Cardiac ventricle fibroblast (primary cell): ENCODE measurements at places on chromosomes 6 and 20. TPM values are rescaled to one million over a fixed set of nuclear protein-coding genes. Genes with fewer than 3 reads are reported as not detected.

SRC gene
- 21.2 and 26.0 TPM in 2 replicates for total RNA-seq

C6orf15 gene
- total RNA-seq: 0.49 TPM in 1 of 2 replicates, not detected in the other

SLC22A23 gene
- total RNA-seq: 11.0 and 11.8 TPM in 2 replicates

KIF25 gene
- total RNA-seq: not detected in 2 replicates

WFDC10B gene
- not detected in 2 replicates for total RNA-seq

C20orf144 gene
- not detected in 2 replicates for total RNA-seq

PRPH2 gene
- total RNA-seq: 0.12 and 0.24 TPM in 2 replicates

TGM2 gene
- 15.2 and 16.8 TPM in 2 replicates for total RNA-seq

DEK gene
- total RNA-seq: 31.3 and 53.6 TPM in 2 replicates

STK4 gene
- total RNA-seq: 14.0 and 15.0 TPM in 2 replicates

VSX1 gene
- total RNA-seq: not detected in 2 replicates

TTI1 gene
- 7.1 and 11.1 TPM in 2 replicates for total RNA-seq

ENPP3 gene
- total RNA-seq: not detected in 2 replicates

ZC2HC1B gene
- total RNA-seq: 0.31 TPM in 1 of 2 replicates, not detected in the other

ACTL10 gene
- total RNA-seq: 2.1 and 2.2 TPM in 2 replicates

FOXA2 gene
- total RNA-seq: not detected in 2 replicates

FAXC gene
- total RNA-seq: under 0.01 TPM in 1 of 2 replicates, not detected in the other

CD109 gene
- total RNA-seq: 22.8 and 27.1 TPM in 2 replicates

HECA gene
- total RNA-seq: 17.8 and 19.6 TPM in 2 replicates

CRISP3 gene
- not detected in 2 replicates for total RNA-seq

KCTD20 gene
- total RNA-seq: 36.6 and 37.1 TPM in 2 replicates

TREML4 gene
- total RNA-seq: 0.06 TPM in 1 of 2 replicates, not detected in the other

CSNK2A1 gene
- total RNA-seq: 75.5 and 84.6 TPM in 2 replicates

FBXO5 gene
- total RNA-seq: 3.2 and 5.9 TPM in 2 replicates

SDHAF4 gene
- 5.7 and 13.9 TPM in 2 replicates for total RNA-seq

TRIM40 gene
- total RNA-seq: not detected in 2 replicates

CD83 gene
- total RNA-seq: 0.56 and 2.1 TPM in 2 replicates

HSPA12B gene
- total RNA-seq: 1.1 and 1.3 TPM in 2 replicates

MRAP2 gene
- 0.98 and 1.1 TPM in 2 replicates for total RNA-seq

GSTA3 gene
- total RNA-seq: not detected in 2 replicates

SLC32A1 gene
- total RNA-seq: not detected in 2 replicates

THBS2 gene
- total RNA-seq: 636 and 710 TPM in 2 replicates

MATN4 gene
- total RNA-seq: not detected in 2 replicates

SCRT2 gene
- total RNA-seq: not detected in 2 replicates

GLP1R gene
- not detected in 2 replicates for total RNA-seq

ERMARD gene
- 11.1 and 15.9 TPM in 2 replicates for total RNA-seq

ECT2L gene
- total RNA-seq: 0.06 and 0.20 TPM in 2 replicates

MPIG6B gene
- 0.06 TPM in 1 of 2 replicates, not detected in the other for total RNA-seq

FAM209B gene
- not detected in 2 replicates for total RNA-seq

C6orf118 gene
- 0.05 TPM in 1 of 2 replicates, not detected in the other for total RNA-seq

LTB gene
- not detected in 2 replicates for total RNA-seq

GPX5 gene
- not detected in 2 replicates for total RNA-seq

ME1 gene
- total RNA-seq: 13.2 and 13.5 TPM in 2 replicates

NHSL1 gene
- 6.7 and 10.8 TPM in 2 replicates for total RNA-seq

HTR1E gene
- not detected in 2 replicates for total RNA-seq

RFX6 gene
- total RNA-seq: not detected in 2 replicates

C20orf173 gene
- total RNA-seq: not detected in 2 replicates

OR12D3 gene
- not detected in 2 replicates for total RNA-seq
